ENCODE measurements at places on chromosomes 6 and 20.

DNA sequence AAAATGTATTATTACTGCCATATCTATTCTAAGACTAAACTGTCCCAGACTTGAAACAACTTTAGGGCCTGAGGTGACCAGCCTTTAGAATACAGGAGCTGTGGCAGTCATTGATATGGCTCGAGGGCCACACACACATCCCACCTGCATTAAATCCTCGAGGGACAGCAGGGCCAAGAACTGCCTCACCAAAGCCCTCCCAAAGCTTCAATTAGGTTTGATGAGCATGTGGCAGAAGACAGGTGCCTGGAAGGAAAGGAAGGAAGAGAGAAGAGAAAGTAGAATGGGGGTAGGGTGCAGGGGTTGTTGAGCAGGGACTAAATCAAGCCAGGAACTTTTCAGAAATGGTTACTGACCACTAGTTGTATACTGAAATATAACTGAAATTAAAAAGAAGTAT lies 115.0 kb downstream of the PDSS2 start:
- no peak for DNase-seq

DNA sequence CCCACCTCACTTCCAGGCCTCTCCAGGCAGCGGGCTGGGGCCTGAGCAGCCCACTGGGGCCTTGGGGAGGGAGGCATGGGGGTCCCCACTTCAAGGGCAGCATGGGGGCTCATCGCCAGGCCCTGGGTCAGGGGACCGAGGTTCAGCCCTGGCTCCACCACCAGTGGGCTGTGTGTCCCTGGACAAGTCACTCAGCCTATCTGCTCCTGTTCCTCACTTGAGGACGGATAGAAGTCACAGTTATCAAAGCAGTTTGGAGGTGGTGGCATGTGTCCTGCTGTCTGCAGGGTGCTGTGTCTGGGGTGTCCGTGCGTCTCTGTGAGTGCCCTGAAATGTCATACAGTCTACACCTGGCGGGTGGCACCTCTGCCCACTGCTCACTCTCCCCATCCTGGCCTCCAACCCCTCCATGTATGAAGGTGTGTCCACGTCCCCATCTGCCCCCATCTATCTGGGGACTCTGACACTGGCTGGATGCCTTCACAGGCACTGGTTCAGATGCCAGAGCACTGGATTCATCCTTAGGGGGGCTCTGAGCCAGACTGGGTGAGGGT lies 3.6 kb downstream of the EEF1A2 start:
- peak; percentile 79 for DNase-seq

DNA sequence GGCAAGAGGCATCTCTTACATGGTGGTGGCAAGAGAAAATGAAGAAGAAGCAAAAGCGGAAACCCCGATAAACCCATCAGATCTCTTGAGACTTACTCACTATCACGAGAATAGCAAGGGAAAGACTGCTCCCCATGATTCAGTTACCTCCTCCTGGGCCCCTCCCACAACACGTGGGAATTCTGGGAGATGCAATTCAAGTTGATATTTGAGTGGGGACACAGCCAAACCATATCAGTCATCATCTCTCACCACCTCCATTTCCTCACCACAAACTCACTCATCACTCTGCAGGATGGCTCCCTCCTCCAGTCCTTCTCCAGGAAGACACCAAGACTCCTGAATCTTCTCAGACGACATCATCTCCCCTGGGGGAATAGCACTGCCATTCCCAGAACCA lies 25.8 kb upstream of the SLC16A10 start:
- no peak for DNase-seq

DNA sequence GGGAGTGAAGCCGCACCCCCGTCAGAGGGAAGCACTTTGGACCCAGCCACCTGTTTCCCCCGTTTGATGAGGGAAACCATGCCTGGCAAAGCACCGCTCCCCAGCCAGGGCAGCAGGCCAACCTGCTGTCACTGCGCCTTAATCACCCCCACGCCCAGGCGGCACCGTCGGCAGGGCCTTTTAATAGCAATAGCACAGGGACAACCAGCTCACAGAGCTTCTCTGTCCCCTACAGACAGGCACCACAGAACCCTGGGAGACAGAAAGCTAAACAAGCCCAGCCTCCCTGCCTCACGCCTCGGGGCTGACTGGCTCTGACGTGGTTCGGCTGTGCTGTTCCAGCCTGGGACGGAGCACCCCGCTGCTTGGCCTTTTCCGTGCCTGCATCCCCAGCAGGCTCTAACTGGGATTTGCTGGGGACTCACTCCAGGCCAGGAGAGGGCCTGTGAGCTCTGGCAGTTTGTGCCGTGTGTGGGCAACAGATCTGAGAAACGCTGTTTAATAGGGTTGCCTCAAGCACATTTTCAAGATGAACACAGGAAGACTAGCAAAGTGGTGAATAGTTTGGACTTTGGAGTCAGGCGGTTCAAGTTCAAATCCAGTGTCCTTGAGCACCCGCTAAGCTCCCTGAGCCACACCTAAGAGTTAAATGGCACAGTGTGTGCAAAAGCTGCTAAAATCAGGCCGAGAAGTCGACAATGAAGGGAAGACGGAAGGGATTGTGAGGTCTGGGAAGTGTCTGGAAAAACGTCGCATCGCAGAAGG lies 223.8 kb downstream of the NRN1 start:
- DNase-seq = peak; percentile 89

DNA sequence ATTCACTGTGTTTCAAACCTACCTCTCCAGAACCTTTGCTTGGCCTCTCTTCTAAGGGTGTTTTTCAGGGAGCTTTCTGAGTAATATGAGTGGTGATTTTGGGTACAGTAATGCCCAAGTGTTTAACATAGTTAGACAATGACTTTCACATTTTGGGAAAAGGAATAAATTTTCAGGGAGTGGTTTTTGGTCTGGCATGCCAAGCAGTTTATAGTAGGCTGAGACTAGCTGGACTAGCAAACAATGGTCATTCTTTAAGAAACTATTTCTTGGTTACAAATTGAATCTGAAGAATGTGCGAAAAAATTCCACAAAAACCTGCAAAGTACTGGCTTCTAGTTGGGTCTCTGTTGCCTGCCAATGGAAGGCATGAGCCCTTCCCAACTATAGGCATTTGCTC lies 15.4 kb downstream of the FNDC1 start:
- no peak for DNase-seq

GRCh38 chr20:39849664-39850063 lies 839.4 kb downstream of the MAFB start:
- DNase-seq = peak; percentile 65

DNA sequence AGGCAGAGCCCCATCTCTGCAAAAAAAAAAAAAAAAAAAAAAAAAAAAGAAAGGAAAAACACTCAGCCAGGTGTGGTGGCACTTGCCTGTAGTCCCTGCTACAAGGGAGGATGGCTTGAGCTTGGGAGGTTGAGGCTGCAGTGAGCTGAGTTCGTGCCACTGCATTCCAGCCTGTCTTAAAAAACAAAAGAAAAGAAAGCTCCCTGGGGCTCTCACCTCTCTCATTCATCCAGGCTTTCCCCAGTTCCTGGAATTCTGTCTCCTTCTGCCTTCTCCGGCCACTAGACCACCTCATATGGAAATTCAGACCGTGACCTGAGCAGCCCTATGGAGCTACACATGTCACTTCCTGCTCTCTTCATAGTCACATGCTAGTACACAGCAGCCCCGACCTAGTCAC lies 101.1 kb upstream of the TAB2 start:
- DNase-seq = no peak
